ENCODE measurements at places on chromosomes 3 and 15.

- no peak for DNase-seq
These were observed 48.8 kb downstream of the CD86 start for GRCh38 chr3:122103821-122104514.

GRCh38 chr3:68373727-68374126 lies 558.6 kb downstream of the TAFA4 start:
- DNase-seq: no peak

- no peak for DNase-seq
These were observed 34.1 kb upstream of the NMD3 start for GRCh38 chr3:161187046-161187445.

DNA sequence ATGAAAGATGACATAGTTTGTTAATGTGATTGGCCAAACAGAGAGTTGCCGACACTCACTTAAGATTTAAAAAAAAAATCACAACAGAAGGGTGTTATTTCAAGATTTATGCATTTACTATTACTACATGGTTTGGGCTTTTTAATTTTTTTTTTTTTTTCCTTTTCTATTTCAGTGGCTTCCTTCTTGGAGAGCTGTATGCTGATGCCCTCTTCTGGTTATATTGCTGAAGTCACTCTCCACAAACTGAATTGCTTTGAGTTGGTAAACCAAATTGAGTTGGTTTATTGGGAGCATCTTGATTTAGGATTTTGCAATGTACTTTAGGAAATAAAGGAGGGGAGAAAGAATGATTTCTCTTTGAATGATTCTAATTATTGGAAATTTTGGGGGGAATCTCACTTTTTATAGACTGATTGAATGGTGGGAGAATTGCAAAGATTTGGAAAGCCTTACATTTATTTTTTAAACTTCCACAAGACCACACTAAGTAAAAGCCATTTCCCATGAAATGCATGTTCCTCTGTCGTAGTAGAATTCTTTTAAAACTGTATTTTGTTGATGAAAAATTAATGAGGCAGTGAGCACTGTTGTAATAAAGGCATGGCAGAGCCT lies 186.6 kb upstream of the FEZF2 start:
- peak; percentile 6 for DNase-seq

GRCh38 chr3:188559856-188560255 lies 405.9 kb downstream of the LPP start:
- peak; percentile 23 for DNase-seq

DNA sequence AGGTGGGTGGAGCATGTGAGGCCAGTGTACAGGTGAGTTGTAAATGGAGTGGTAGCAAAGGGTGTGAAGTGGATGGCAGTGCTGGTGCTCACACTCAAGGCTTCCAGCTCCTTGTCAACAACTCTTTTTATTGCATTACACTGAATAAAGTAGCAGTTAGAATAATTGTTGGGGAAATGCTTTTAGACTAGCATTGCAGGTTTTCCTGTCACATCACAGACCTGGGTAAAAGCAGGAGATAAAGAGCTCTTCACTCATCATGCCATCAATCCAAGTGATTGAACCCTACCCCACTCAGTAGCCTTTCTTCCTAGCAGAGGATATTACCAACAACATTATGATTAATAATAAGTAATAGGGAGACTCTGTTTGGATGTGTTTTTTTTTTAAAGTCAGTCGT lies 81.6 kb downstream of the CDIN1 start:
- no peak for DNase-seq

GRCh38 chr3:180085122-180085710 lies 48.5 kb upstream of the PEX5L start:
- DNase-seq: peak; percentile 45

GRCh38 chr3:125005676-125006075 lies 50.1 kb downstream of the HEG1 start:
- no peak for DNase-seq

- no peak for DNase-seq
These were observed 67.9 kb upstream of the HEG1 start for GRCh38 chr3:125123451-125124305.

DNA sequence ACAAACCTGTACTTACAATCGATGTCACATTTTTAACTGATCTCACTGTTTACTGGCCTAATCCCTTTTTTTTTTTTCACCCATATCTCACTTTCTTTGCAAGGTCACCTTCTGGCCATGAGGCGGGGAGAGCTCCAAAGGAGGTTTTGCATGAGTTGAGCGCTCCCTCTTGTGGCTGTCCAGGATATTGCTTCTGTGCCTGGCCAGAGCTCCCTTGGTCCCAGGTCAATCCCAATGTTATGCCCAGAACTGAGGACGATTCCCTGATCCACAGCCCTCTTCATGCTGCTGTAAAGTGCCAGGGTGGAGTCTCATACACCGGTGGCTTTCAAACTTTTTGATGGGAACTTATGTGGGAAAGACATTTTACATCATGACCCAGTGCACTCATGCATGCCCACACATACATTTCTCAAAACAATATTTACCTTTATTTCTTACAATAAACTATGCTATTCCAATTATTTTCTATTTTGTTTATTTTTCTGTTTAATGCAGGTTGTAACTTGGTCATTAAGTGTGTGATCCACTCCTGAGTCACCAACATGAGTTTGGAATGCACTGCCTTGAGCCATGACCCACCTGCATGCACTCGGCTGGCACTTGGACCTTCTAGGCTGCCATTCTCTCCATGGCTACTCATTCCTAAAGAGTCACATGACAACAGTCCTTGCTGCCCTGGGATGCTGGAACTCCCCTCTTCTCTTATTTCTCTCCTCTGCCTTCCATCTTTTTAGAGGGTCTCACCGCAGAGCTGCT lies 9.6 kb upstream of the SST start:
- DNase-seq: peak; percentile 85

GRCh38 chr3:14320219-14320618 lies 82.2 kb upstream of the SLC6A6 start:
- DNase-seq: no peak

- DNase-seq: no peak
These were observed 11.7 kb upstream of the HHATL start for GRCh38 chr3:42714171-42714852.

DNA sequence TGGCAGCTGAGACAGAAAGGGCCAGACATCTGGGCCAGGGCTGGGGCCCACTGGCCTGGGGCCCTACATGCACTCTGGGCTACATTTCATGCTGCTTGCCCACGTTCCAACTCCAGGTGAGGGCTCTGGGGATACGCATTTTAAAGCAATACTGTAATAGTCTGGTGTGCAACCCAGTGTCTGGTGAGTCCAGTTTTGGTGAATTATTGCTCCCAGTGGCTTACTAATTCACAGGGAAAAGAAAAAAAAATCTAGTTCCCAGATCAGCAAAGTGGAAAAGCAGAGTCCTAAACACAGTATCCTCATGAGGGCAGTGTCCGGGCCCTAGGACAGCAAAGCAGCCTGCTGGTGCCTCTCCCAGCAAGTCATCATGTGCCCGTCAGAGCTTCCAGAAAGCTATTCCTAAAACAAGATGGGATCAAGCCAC lies 82.4 kb downstream of the CCNL1 start:
- no peak for DNase-seq

DNA sequence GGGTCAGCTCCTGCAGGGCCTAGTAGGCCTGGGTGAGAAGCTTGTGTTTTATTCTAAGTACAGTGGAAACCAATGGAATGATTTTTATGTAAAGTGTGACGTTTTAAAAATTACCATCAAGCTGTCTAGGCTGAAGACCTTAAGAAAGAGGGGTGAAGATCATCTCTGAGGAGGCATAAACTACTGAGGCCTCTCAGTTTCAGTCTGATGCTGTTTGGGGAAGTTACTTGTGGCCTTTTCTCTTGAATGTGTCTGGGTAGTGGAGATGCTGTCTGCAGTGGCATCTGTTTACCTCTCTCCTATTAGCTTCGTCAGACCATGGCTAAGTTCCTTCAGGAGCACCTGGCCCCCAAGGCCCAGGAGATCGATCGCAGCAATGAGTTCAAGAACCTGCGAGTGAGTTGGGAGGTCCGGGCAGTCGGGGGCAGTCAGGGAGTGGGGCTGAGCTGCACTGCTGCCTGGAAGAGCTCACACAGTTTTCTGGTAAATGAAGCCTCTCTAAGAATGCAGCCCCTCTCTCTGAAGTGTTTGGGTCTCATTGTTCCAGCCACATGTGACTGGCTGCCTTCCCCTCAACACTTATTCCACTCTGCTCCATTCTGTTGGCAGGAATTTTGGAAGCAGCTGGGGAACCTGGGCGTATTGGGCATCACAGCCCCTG lies 1.9 kb downstream of the IVD start:
- DNase-seq: no peak

DNA sequence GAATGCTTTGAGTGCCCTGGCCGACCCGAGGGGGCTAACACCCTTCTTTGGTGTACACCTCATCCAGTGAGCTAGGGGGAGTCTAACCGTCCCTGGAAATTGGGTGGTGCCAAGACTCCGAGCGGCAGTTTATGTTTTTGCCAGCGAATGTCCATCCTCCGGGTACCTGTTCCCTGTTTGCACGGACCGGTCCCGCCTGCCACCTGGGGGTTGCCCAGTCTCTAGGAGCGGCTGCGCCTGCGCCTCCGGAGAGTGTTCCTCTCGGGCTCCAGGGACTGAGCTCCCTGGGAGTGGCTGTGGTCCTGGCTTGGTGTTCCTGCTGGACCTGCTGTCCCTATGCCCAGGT lies 913 bp upstream of the WNT7A start:
- DNase-seq: peak; percentile 29

- DNase-seq: no peak
These were observed 61.3 kb downstream of the ABHD2 start for GRCh38 chr15:89149501-89150101.

DNA sequence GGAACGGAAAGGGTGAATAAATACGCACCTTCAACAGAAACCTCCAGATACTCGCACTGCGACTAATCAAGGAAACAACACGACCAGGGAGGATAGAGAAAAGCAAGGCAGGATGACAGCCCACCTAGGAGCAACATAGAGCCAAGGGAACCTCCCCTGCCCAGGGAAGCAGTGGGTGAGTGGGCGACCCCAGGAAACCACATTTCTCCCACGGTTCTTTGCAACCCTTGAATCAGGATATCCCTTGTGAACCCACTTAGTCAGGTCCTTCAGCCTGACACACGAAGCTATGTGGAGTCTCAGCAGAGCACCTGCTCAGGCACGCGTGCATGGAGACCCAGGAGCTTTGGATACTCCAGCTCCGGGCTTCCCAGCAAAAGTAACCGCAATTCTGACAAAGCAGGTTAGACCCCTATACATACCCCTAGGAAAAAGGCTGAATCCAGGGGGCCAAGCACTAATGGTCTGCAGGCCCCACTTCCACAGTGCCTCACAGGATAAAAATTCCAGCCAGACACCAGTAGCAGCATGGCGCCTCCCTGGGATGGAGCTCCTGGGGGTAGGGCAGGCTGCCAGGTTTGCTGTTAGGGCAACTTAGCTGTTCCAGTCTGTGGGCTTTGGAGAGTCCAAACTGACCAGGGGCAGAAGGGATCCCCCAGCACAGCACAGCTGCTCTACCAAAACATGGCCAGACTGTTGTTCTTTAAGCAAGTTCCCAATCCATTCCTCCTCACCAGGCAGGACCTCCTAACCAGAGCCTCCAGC lies 38.4 kb upstream of the PXYLP1 start:
- no peak for DNase-seq

- no peak for DNase-seq
These were observed 2.4 kb downstream of the TRPM1 start for GRCh38 chr15:31098953-31099740.

All from NCI-H1105 treated with DMSO at 0.1 percent for 48 hours (cell line).